ENCODE measurements at places on chromosomes 12 and 14. TPM values are rescaled to one million over a fixed set of nuclear protein-coding genes. Genes with fewer than 3 reads are reported as not detected.

The ALG10B gene
- 9.7 TPM for polyA plus RNA-seq

The KCNJ8 gene
- 22.2 TPM for polyA plus RNA-seq

The SAV1 gene
- 41.3 TPM for polyA plus RNA-seq

- no peak for DNase-seq
Measured at GRCh38 chr14:73758392-73759182, 44.4 kb upstream of the PNMA1 start.

All from right renal cortex interstitium (tissue), 3 donors.